Hematopoietic multipotent progenitor cell treated with erythropoietin and hydrocortisone succinate and interleukin-3 and kit ligand, for 8 days (in vitro differentiated cells): ENCODE measurements at places on chromosomes 3 and 15.

DNA sequence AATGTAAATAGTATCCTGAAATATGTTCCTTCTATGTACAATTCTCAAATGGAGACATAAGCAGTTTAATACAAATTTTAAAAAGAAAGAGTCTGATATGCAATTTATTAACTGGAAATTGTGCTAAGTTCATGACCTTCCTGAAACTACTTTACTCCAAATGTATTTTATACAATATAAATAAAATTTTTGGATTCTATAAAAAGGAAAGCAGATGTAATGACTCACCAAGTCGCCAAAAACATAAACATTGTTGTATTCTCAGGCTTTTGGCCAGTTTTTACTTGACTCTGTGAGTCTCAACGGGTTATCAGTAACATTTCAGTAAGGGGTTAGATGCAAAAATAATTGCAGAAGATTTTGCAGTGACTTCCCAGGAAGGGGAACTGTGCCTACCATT, 948.2 kb downstream of the EPHA3 start:
- no peak for DNase-seq

DNA sequence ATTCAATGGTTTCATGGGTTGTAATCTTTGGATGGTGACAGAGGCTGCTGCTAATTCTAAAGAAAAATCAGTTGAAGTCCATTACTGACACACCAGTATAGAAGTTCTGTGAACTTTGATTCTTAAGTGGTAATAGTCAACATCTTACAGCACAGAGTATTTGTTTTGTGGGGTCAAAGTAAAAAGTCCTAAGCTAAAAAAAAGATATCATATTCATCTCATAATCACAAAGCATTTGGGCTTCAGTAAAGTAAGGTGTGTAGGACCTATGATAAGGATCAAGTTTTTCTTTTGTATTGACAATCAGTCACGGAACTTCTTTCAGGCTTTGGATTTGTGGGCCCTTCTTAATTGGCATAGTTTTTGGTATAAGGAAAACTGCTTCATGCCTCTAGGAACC, 1.1 kb downstream of the ASTE1 start:
- DNase-seq, result no peak

- no peak for DNase-seq
Observed at GRCh38 chr15:42504631-42505030, 9.2 kb downstream of the SNAP23 start.

- DNase-seq, result no peak
Observed at GRCh38 chr3:141241616-141242376, 10.2 kb downstream of the PXYLP1 start.
